Activated CD8-positive, alpha-beta memory T cell treated with anti-CD3 and anti-CD28 coated beads, Interleukin-2, amount 10 ng/mL, durations not matched to agents 7 days and 5 days (primary cell): ENCODE measurements at places on chromosomes 6 and 20.

DNA sequence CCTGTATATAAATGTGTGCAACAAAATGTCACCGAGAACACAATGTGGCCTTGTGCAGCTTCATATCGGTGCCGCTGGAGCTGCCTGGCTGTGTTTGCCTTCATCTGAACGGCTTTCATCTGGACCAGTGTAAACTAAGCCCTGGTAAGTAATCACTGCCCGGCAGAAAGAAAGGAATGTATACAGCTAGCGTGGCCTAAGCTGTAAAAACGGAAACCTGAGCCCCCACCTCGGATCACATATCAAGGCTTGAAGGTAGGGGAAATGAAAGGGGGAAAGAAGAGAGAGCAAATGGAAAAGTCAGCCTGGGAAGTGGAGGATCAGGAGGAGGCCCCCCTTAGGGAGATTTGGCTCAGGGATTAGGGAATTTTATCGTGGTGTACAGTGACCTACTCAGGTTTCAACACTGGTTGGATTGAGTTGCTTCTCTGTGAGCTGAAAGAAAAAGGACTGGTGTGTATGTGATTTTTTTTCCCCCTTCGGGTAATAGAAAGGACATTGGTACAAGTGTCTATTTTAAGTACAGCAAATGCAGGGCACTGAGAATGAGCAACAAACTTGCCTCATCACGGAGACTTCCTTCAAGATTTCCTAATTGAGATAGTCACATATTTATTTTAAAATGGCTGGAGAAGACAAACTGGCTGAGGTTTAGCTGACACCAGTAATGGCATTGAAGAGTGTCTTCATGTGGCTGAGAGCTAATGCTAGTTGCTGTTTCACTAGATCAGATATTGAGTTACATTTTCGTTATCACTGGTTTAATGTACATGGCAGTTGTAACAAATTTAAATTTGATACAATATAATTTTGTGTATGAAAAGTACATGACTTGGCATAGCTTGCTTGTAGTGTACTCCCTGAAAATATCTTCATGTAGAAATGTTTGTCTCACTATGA, 3.5 kb downstream of the SOBP start:
- DNase-seq = no peak

GRCh38 chr20:5657876-5658200, 92.4 kb upstream of the SHLD1 start:
- DNase-seq = no peak

DNA sequence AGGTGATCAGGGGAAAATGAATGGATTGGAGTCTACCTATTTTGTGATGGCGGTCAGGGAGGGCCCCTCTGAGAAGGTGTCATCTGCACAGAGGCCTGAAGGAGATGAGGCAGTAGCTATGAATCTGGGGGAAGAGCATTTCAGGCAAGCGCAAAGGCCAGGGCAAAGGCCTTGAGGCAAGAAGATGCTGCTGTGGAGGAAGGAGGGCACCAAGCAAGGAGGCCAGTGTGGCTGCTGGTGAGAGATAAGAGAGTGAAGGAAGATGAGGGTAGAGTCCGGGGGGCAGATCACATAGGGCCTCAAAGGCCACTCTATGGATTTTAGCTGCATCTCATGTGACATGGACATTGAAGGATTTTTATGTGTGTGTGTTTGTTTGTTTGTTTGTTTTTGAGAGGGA, 20.6 kb upstream of the CSNK2A1 start:
- no peak for DNase-seq

DNA sequence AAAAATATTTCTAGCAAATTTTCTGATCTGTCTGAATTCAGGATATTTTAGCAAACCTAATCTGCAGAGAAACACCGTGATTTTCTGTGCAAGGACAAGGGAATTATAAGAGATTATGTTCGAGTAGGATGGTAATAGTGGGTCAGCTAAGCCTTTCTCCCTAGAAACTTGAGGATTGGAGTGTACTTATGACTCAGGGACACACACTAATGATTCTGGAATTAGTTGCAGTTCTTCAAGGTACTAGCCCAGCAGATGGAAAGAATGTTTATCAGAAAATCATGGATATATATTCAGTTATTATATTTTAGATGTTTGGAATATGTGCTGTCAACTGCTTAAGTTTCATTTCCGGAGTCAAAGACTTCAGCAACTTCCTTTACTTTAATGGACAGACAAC, 177.1 kb upstream of the MAP3K7 start:
- no peak for DNase-seq

- DNase-seq = no peak
Measured at GRCh38 chr6:48757661-48758060, 646.7 kb upstream of the PTCHD4 start.

- DNase-seq = no peak
Measured at GRCh38 chr6:105164418-105164817, 15.4 kb downstream of the POPDC3 start.
